ENCODE measurements at places on chromosomes 7 and 10. TPM values are rescaled to one million over a fixed set of nuclear protein-coding genes. Genes with fewer than 3 reads are reported as not detected.

Gene SLC13A4
- not detected for total RNA-seq

Gene PON3
- total RNA-seq = not detected

Gene LRRTM3
- not detected for total RNA-seq

Gene ABCA13
- total RNA-seq = not detected

Gene SORCS1
- total RNA-seq = not detected

Gene FAM24B
- 9.8 TPM for total RNA-seq

Gene PCDH15
- not detected for total RNA-seq

Gene SCART1
- total RNA-seq = 0.93 TPM

Gene TMEM176A
- not detected for total RNA-seq

Gene NUTM2B
- 1.1 TPM for total RNA-seq

Gene IL6
- 1.1 TPM for total RNA-seq

Gene LIPN
- not detected for total RNA-seq
